ENCODE measurements at places on chromosomes 7 and 10.

DNA sequence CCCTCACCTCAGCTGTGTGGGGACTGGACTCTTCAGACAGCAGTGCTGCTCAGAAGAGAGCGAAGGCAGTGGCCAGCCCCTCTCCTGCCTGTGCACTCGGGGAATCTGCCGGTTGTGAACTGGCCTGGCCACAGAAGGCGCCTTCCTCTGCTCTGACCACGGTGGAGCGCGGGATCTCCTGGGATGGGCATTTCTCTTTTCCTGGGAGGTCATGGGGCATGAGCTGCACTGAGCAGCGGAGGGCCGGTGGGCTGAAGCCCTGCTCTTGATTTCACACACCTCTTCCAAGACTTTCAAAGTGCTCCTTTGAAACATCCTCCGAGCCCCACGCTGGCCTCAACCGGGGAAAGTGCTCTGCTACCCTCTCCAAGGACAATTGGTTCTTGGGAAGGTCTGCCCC, 125.6 kb upstream of the FAM20C start:
- no peak for DNase-seq

DNA sequence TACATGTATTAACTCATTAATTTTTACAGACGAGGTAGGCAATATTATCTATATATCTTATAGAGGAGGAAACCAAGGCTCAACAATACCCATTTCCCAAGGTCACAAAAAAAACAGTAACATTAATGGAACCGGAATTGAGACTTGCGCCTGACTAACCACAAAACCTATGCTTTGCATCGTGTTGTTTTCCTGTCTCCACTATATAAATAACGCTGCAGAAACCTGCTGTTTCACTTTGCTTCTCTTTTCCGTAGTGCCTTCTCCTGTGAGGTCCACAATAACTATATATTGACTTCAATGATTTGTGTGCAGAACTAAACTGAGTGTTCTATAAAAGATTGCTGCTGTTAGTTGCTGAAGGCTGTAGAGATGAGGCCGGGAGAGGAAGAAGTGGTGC, 97.7 kb upstream of the RPA3 start:
- no peak for DNase-seq

- peak; percentile 17 for DNase-seq
Observed at GRCh38 chr10:5479481-5480161, 19.7 kb downstream of the CALML5 start.

DNA sequence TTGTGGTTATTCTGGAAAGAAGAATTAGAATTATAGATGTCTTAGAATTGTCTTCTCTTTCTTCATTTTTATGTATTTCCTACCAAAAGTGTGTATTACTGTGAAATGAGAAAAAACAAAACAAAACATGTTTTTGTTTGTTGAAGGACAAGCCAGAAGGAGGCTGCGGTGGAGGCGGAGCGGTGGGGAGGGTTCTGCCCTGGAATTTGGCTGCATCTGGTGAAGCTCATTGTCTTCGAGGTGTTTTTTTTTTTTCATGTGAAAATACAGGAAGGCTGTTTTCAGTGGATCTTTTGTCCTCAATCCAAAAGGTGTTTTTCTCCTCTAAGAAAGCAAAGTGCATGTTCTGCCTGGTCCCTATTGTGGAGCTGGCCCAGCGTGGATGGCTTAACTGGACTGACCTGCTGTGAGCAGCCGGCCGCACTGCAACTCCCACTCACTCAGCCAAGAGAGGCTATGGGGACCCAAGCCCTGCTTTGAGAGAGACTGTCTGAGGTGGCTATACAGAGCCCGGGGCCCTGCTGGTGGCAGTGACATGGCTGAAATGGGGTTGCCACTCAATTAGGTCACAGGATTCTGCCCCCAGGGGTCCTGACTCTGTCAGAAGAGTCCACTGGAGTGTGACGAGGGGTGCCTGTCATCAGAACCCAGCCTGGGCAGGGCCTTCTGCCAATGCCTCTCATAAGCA, 184.9 kb upstream of the MKI67 start:
- DNase-seq, result no peak

Measured in stimulated activated naive B cell treated with anti-CD40 and anti-IgM and Interleukin-4, amounts not matched to agents 10 μg/mL and 1 μg/mL and 100 μg/mL, for 72 hours (primary cell).